ENCODE measurements at places on chromosomes 16 and 17.
A peak's percentile ranks its signal among the peaks of the same experiment; 100 is the strongest.

DNA sequence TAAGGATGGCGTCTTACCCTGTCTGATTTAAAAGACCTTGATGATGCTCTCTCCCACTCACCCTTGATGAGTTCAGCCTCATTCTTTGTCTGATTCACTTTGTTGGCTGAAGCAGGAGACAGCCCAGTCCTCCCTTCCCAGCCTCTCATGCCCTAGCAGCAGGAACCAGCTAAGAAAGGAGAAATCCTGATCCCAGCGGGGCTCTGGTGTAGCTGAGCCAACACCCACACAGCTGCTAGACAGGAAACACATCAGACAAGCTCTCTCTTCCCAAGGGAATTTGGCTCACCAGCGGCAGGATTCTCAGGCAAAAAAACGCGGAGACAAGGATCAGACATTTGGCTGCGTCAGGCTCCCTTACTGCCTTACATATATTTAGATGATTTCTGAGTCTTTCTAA is 211.5 kb downstream of the CDH11 start:
- no peak for DNase-seq

DNA sequence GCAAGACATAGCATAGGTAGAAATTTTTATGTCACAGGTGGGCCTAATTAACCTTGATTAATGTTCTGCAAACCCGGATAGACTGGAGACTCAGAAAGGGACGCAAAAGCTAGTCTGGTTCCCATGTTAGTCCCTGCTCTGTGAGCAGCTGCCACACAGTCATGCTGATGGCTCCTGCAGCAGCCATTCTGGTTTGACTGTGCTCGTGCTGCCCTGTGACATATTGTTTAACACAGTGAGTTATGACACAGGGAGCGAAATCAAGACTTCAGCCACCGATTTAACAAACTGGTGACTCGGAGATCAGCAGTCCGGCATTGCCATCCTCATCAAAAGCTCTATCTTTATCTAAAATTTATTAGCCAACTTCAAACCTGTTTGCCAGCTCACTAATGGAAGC is 169.8 kb downstream of the WWOX start:
- no peak for DNase-seq

DNA sequence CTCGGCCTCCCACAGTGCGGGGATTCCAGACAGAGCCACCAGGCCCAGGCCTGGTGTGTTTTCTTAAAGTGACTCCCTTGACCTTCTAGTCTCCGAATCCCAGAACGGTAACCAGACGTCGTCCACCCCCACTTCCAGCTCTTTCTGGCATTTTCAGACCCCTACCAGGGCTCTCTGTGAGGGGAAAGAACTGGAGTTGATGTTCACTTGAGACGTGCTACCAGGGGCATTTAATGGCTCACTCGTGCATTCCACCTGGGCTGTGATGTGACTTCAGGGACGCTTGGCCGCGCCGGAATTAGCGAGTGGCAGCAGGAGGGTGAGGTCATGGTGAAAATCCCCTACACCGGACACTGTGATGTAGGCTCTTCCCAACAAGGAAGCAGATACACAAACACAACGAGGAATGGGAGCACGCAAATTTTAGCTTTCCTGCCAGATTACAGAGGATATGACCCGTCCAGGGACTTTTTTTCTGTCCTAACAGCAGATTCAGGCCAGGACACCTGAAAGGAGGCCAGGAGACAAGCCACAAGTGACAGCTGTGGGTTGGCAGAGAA is 1.1 kb upstream of the GNA13 start:
- no peak for DNase-seq

DNA sequence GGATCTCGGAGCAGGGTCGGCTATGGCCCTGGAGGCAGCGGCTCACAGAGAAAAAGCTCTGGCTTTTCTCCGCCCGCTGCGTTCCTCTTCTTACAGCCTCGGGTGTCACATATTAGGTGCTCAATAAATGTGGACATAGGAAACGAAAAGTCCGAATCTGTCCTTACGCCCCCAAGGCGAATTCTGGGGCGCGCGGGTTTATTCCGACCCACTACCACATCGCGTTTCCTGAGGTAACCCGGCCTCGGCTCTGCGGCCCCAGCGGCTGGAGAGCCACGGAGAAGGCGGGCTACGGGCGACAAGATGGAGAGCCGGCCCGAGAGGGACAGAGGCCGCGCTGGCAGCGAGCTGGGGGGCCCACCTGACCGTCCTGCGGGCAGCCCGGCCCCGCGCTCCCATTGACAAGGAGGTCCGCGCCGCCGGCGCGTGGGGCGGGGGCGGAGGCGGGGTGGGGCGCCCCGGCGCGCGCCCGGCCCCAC is 573 bp upstream of the GNAO1 start:
- DNase-seq, result peak; percentile 45

- DNase-seq, result no peak
Observed at GRCh38 chr16:22302776-22303363, 5.7 kb downstream of the POLR3E start.

GRCh38 chr17:74200112-74200511 is 3.4 kb upstream of the RPL38 start:
- DNase-seq, result no peak

DNA sequence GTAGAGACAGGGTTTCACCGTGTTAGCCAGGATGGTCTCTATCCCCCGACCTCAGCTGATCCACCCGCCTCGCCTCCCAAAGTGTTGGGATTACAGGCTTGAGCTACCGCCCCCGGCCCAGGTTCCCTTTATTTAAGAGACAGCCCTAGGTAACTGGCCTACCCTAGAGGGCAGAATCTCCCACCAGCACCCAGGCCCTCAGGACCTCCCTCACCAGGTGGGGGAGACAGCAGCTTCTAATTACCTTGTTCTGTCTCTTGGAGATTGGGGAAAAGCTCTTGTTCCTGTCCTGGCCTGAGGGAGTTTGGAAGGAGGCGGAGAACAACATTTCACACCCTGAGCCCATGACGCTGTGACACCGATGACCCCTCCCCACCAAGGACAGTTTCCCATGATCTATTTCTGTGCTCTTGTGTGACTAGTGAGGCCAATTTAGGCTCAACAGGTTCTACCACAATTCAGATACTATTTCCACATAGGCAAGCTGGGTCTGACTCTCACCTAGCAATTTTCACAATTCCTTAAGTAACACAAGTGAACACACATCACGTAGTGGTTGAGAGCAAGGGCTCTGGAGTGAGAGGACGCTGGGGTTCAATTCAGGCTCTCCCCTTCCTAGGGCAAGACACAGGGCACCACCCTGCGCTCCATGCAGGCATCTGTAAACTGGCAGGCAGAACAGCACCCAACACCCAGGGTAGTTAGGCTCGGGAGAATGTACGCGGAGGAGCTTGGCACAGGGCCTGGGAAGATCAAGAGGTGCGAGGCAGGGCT is 20.4 kb downstream of the HDAC5 start:
- DNase-seq, result no peak

DNA sequence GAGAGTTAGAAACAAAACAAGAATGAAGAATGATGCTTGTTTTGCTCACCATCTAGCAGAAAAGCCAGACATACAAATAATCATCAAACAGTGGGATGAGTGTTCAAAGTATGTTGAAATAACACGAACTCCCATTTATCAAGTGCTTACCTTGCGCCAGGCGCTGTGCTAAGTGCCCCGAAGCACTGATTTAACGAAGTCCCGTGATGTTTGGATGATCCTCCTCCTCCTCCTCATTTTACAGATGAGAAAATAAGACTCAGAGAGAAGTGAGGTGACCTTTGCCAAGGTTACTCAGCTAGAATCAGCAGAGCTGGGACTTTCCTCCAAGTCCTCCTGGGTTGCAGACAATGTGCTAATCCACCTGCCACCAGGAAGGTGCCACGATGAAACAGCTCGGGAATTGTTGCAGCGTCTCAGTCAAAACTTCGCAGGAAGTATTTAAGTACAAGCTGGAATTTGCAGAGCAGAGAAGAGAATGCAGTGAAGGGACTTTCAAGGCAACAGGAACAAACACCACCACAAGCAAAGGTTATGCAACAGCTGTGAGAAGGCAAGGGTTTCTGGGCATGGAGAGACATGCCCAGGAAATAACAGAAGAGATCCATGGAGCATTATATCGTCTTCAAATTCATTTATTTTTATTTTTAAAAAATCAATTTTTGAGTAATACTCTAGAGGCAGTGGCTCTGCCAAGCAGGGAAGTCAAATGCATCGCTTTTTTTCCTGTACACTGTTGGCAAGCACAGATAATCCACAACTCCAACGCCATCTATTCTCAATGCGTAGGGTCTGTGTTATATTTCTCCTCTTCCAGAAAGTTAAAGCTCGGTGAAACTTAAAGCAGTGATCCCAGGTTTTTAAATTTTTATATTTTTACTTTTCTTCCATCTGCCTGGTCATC is 11.1 kb downstream of the PRCD start:
- no peak for DNase-seq

DNA sequence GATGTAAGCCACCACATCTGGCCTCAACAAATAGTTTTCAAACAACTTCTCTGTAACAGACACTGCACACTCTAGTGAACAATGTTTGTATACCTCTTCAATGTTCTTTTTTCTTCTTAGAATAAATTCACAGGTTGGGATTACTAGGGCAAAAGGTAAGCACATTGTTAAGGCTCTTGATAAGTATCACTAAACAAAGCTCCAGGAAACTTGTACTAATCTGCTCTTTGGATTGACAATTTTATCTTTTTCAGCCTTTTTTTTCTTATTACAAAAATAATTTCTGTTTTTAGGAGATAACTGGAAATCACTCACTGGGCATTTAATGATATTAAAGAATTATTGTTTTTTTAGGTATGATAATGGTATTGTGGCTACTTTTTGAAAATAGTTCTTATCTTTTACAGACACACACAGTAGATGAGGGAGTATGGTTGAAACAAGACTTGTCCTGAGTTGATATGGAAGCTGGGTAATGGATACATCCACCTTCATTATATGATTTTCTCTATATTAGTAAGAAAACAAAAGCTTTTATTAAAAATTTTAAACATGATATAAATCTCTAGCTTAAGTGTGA is 7.7 kb upstream of the MPRIP start:
- DNase-seq, result no peak

- no peak for DNase-seq
Observed at GRCh38 chr16:84677017-84677803, 22.6 kb upstream of the USP10 start.

GRCh38 chr16:15642557-15643047 is 352 bp downstream of the MARF1 start:
- peak; percentile 87 for DNase-seq

GRCh38 chr17:79819085-79819484 is 20.2 kb downstream of the CBX4 start:
- no peak for DNase-seq
